ENCODE measurements at places on chromosomes 5 and 9.
A peak's percentile ranks its signal among the peaks of the same experiment; 100 is the strongest.

- DNase-seq, result no peak
These were observed 207.6 kb upstream of the S1PR3 start for GRCh38 chr9:88783711-88784083.

- DNase-seq, result no peak
These were observed 143.4 kb upstream of the KLF9 start for GRCh38 chr9:70557661-70558369.

GRCh38 chr5:176560364-176560763 lies 11.2 kb downstream of the CDHR2 start:
- DNase-seq, result no peak

DNA sequence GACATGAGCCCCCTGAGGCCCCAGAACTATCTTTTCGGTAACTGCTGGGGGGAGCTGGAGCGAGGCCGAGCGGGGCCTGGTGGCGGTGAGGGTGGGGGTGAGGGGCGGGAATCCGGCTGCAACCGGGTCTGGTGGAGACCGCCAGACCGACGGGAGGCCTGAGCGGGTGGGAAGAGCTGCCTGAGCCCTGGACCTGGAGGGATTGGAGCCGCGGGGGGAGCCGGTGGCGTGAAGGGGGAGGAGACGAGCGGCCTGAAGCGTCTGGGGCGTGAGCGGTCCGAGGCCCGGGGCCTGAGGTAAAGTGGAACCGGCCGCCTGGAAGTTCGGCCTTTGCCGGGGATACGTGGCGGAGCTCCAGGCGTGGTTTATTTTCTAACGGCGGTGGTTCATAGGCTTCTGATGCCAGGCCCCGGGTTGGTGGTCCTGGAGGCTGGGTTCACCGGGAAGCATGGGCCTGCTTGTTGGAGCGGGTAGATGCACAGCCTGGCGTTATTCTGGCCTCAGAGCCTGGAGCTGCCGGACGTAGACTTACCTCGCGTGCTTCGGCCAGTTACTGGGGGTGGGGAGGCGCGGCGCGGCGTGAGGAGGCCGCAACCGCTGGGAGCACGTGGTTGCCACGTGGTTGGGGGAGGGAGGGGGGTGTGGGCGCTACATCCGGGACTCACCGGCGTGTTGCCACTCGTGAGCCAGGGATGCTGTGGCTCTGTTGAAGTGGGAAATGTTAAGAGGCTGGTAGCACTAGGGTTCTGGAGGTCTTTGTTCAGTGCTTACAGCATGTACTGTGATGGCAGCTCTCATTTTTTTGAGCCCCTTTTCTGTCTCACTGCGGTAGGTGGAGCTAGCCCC lies 544 bp downstream of the NPM1 start:
- peak; percentile 30 for DNase-seq

DNA sequence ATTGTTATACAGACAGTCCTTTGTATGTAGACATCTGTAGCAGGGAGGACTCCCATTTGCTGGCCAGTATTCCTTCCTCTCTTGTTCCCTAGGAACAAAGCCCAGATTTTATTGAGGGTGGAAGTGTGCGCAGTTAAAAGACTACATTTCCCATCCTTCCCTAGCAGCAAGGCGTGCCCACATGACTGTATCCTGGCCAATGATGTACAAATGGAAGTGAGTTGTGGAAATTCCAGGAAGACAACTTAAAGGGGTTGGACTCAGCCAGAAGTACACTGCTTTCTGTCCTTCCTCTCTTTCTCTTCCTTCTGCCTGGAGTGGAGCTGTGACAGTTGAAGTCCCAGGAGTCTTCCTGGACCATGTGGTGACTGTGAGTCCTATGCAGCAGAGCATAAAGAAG lies 89.0 kb downstream of the HRH2 start:
- no peak for DNase-seq

DNA sequence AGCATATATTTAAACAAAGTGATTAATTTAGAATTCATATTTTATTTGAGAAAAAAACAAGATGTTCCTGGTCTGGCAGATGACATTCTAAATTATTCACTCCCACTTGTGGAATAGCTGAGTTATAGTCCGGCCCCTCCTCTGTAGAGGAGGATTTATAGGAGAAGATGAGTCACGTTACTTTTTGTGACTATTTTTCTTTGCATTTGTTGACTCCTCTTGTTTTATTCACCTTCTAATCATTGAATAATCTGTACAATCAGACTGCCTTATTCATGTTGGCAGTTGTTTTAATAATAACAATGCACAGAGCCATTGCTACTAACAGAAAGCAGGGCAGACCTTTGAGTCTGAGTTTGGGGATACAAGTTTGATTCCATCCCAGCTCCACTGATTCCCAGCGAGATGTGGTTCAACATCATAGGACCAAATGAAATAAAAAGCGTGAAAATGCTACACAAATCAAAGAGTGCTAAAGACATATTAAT lies 23.2 kb downstream of the DOCK8 start:
- DNase-seq, result no peak

DNA sequence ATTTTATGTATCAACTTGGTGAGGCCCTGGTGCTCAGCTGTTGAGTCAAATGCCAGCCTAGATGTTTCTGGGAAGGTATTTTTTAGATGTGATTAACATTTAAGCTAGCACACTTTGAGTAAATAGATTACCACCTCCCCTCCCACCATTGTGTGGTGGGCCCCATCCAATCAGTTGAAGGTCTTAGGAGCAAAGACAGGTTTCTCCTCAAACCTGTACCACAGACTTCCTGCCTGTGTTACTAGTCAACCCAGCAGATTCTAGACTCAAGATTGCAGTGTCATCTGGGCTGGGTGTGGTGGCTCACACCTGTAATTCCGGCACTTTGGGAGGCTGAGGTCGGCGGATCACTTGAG lies 33.8 kb downstream of the MRPL36 start:
- no peak for DNase-seq

GRCh38 chr5:37836235-37836591 lies 3.6 kb downstream of the GDNF start:
- no peak for DNase-seq

DNA sequence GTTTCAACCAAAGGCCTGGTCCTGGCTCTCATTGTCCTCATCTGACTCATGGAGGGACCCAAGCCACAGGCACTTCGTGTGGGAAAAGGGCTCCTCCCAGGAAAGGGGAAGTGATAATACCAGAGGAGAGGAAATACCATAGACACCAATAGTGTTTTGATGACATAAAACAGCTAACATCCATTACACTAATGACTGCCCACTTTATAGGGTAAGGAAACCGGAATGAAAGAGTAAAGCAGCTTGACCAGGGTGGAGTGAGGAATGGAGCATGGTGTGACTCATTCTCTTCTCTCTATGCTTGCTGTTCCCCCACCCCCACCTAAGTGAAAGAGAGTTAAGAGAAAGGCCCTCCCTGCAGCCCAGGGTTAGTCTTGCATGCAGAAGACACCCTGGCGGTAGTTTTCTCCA lies 67.4 kb upstream of the HRH2 start:
- DNase-seq, result no peak

- no peak for DNase-seq
These were observed 506.0 kb downstream of the HTR1A start for GRCh38 chr5:63456279-63456678.

- peak; percentile 9 for DNase-seq
These were observed at the start of gene RASGEF1C for GRCh38 chr5:180209137-180209581. TSS of gene RASGEF1C (minus strand) at chr5:180209211. CDS start at chr5:180138052, 71,159 bp downstream.

- no peak for DNase-seq
These were observed 110.5 kb downstream of the EPB41L4A start for GRCh38 chr5:112308608-112309007.

GRCh38 chr5:17425385-17426070 lies 72.5 kb upstream of the TAF11L2 start:
- no peak for DNase-seq

GRCh38 chr5:147187099-147187540 lies 47.7 kb upstream of the STK32A start:
- DNase-seq, result no peak

DNA sequence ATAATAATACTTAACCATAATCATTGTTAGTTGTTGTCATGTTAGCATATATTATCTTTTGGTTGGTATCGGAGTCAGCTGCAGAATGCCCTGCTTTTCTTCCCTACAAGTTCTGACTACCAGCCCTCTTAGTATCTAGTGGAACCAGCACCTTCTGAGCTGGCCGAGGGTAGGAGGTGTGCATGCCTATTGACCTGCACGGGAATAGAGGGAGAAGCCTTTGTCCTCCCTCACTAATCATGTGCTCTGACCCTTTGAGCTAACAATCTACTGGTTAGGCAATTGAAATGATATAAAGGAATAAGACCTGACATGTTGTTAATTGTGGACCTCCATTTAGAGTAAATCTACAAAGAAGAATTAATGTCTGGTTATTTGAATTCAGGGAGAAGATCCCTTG lies 4.1 kb downstream of the PCSK5 start:
- no peak for DNase-seq

DNA sequence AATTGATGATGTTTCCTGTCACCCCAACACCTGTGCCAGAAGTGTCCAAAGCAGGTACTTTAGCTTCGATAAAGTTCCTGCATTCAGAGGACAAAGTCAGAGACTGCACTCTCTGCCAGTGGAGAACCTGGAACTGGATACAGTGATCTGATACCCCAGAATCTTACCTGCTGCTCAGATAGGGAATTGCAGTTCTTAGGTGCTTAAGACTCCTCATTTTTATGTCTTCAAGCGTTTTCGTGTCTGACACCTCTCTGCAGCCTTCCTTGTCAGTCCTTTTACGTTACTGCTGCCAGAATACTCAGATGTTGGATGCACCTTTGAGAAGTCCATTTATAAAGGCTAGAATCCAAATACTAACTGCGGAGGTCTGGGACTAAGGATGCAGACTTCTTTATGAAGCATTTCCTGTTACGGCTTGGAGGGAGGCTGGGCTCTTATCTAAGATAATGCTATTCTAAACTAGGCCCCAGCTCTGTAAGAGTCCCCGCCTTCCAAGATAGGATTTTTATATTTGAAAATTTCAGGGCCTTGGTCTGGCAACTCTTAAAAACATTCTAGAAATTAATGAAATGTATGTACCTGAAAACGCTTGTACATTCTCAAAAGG lies 1.9 kb downstream of the ISOC1 start:
- no peak for DNase-seq

DNA sequence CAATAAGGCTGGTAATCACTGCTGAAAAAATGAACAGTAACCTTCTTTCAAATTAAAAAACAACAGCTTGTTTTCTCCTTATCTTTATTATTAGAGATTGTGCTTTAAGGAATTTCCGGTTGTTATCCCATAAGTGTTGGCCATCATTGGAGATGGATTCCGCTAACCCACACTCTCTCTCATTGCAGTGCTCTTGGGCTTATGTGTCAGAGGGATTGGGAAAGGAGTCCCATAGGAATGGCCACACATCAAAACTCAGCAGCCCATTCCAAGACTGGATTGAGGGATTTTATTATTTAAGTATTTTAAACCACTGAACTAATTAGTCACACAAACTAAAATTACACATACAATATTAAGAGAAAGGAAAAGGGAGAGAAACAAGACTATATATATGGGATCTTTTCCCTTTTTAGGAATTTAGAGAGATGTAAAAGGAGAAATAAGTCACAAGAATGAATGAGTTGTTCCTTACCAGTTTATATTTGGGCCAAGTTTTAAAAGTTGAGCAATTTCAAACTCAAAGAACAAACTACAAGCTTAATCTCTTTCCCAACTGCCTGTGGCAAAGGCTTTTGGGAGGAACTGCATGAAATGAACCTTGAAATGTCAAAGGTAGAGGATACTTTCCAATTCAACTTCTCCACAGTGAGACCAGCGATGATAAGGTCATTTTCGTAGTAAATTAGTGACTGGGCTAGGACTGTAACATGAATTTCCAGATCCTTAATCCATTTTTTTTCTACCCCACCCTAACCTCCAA lies 2.4 kb downstream of the SPINK6 start:
- DNase-seq, result no peak

DNA sequence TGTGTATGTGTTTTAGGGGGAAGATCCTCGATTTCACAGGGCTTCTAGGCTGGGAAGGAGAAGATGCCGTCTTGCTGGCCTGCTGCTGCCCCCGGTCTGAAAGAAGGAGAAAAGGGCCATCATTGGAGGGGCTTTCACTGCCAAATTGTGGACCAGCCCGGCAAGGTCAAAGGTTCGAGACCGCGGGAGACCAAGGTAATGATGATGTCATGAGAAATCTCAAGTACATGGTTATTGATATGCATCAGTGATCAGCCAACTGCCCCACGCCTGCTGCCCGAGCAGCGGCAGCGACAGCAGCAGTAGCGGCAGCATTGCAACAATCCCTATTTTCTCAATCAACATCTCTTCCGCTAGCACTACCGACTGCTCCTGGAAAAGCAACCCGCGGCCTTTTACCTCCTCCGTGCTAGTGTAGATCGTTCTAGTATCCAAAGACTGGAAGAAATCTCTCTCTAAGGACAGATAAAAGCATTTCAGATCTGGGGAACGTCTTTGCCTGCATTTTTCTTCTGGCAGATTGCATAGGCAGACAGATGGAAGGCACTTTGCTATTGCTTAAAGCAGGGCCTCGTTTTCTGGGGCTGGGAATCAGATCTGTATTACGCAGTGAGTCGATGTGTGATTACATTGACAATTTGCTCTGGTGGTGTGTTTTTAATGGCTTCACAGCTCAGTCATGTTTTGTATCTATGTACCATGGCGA lies 215.3 kb downstream of the MEF2C start:
- no peak for DNase-seq

- no peak for DNase-seq
These were observed 1.6 kb downstream of the CSNK1A1 start for GRCh38 chr5:149549461-149550267.

DNA sequence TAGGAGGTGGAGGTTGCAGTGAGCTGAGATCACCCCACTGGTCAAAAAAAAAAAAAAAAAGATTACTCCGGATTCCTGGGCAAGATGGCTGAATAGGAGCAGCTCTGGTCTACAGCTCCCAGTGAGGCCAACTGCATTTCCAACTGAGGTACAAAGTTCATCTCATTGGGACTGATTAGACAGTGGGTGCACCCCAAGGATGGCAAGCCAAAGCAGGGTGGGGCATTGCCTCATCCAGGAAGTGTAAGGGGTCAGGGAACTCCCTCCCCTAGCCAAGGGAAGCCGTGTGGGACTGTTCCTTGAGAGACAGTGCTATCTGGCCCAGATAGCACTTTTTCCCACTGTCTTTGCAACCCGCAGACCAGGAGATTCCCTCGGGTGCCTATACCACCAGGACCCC lies 70.7 kb downstream of the CARTPT start:
- no peak for DNase-seq

GRCh38 chr9:82504620-82505019 lies 516.0 kb downstream of the SPATA31D1 start:
- no peak for DNase-seq

- DNase-seq, result peak; percentile 45
These were observed 1329.0 kb upstream of the WWC1 start for GRCh38 chr5:166962461-166962860.

DNA sequence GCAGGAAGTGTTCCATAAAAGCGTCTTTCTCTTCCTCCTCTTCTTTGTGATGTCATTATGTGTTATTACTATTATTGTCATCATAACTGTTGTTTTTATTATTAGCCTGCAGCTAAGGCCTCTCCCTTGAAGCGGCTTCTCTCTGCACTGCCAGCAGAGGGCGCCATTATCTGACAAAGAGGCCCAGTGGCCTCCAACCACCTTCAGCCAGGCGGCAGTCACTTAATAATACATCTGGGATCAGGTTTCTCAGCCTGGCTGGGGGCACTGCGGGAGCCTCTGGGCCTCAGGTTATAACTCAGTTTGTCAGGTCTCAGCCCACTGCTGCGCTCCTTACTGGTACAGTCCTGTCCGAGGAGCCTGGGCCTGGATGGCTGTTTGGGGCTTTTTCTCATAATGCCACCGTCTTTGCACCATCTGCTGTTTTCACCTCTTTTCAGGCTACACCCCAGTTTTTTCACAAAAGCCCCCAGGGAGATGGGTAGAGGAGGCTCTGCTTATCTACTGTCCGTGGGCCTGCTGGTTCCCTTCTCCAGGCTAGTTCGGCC lies 281.9 kb downstream of the NSG2 start:
- no peak for DNase-seq

- peak; percentile 35 for DNase-seq
These were observed 732 bp downstream of the MARCHF11 start for GRCh38 chr5:16178745-16179372.

GRCh38 chr5:115738830-115739229 lies 77.6 kb downstream of the CDO1 start:
- DNase-seq, result no peak
